Right cardiac atrium (tissue), 5 donors: ENCODE measurements at places on chromosomes 13 and 19. TPM values are rescaled to one million over a fixed set of nuclear protein-coding genes. Genes with fewer than 3 reads are reported as not detected.

Gene MATK
- total RNA-seq: 0.51 TPM

GRCh38 chr13:71021825-71022422, 845.1 kb downstream of the DACH1 start:
- DNase-seq: no peak

GRCh38 chr19:54795758-54796157, 7.7 kb upstream of the KIR2DL4 start:
- DNase-seq: no peak

Gene C1QTNF9
- 0.19 TPM for total RNA-seq

GRCh38 chr19:34475975-34476594, 5.5 kb upstream of the WTIP start:
- no peak for DNase-seq

Gene AMER2
- total RNA-seq: not detected
